Naive thymus-derived CD8-positive, alpha-beta T cell (primary cell): ENCODE measurements at places on chromosomes 4 and X.

GRCh38 chr4:16505726-16506125, 279.5 kb upstream of the TAPT1 start:
- DNase-seq: no peak

DNA sequence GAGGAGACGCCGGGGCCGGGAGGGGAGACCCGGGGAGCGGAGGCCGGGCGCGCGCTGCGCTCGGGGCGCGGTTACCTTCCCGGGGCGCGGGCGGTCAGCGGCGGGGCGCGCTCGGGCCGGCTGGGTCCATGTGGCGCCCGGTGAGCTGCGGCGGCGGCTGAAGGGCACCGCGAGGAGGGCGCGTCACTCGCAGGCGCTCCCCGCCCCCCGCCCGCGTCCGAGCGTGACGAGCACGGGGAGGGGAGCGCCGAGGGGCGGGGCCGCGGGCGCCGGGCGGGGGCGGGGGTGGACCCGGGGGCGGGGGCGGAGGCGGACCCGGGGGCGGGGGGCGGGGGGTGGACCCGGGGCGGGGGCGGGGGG, at the start of gene CPLX1:
TSS of gene CPLX1 (minus strand) at position 159 of the 360 bp plus-strand sequence. CDS start 1,607 bp downstream, outside the sequence.
- no peak for DNase-seq

GRCh38 chrX:55489314-55490009, at the start of gene USP51:
USP51 (minus strand) TSS chrX:55489848; CDS start chrX:55488939, 909 bp downstream.
- DNase-seq: no peak

- DNase-seq: no peak
Measured at GRCh38 chr4:30840571-30840970, 120.4 kb downstream of the PCDH7 start.
